ENCODE measurements at places on chromosomes 1 and 21. TPM values are rescaled to one million over a fixed set of nuclear protein-coding genes. Genes with fewer than 3 reads are reported as not detected.

GRCh38 chr21:31283025-31283424, 61.0 kb downstream of the TIAM1 start:
- DNase-seq: no peak
- H3K4me3 ChIP-seq: no peak overlapping the region
- H3K4me1 ChIP-seq: no peaks in the 10 kb centered on the region
- no peaks in the 10 kb centered on the region for H3K36me3 ChIP-seq
- H3K27ac ChIP-seq: no peak overlapping the region
- no peaks in the 10 kb centered on the region for H3K27me3 ChIP-seq

S100A7 gene
- polyA plus RNA-seq: not detected

- no peak overlapping the region for H3K4me3 ChIP-seq
- no peaks in the 10 kb centered on the region for H3K27me3 ChIP-seq
- H3K4me1 ChIP-seq: no peaks in the 10 kb centered on the region
- H3K36me3 ChIP-seq: no peaks in the 10 kb centered on the region
These were observed 65.5 kb upstream of the SLC45A1 start for GRCh38 chr1:8252266-8252951.

DNA sequence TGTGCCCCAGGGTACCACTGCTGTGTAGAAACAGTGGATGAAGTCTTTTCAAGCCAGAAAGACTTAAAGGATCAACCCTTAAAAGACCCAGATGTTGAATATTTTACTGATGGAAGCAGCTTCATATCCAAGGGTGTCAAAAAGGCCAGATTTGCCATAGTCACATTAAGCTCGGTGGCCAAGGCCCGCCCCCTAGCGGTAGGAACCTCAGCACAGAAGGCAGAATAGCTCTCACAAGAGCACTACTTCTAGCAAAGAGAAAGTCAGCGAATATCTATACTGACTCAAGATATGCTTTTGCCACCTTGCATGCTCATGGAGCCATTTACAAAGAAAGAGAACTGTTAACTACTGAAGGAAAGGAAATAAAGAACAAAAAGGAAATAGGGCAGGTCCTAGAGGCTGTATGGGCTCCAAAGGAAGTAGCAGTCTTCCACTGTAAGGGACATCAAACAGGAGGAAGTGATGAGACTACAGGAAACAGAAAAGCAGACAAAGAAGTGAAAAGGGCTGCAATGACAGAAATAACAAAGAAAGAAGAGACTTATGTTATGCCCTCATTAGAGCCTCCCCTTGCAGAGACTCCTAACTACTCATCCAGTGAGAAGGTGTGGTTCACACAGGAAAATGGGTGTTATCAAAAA, 90.5 kb downstream of the LIPI start:
- no peak for DNase-seq
- H3K27ac ChIP-seq: no peak overlapping the region
- no peaks in the 10 kb centered on the region for H3K4me1 ChIP-seq
- no peaks in the 10 kb centered on the region for H3K36me3 ChIP-seq

DNA sequence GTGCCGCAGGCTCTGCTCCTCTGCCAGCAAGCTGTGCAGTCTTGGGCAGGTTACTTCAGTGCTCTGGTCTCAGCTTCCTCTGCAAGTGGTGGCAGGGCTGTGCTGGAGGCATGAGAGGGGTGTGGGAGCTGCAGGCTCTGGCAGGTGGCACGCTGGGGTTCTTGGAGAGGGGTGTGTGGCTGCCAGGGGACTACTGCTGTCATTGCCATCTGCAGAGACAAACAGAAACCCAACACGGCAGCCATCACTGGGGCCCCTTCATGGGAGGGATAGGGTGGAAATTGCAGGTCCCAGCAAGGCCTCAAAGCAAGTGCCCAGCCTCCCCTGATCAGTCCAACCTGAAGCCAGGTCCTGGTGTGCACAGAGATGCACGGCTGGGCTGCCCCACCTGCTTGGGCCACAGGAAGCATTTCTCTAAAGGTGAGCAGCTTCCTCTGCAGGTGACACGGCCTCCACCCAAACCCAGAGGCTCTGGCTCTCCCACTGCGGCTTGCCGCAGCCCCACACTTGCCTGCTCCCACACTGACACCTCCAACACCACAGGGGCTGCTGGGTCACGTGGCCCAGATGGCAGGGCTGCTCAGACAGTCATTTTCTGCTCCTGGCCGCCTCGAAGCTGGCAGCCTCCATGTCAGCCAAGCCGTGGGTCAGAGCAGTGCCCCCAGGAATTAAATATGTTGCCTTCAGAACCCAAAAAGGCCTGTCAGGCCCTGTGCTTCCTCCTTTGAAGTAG, 4.1 kb upstream of the COL6A2 start:
- H3K4me1 ChIP-seq: no peaks in the 10 kb centered on the region
- no peaks in the 10 kb centered on the region for H3K27me3 ChIP-seq
- peak; percentile 68 for DNase-seq
- H3K27ac ChIP-seq: peak overlapping the region; percentile 75

KDM1A gene
- 9.4 TPM for polyA plus RNA-seq

DNA sequence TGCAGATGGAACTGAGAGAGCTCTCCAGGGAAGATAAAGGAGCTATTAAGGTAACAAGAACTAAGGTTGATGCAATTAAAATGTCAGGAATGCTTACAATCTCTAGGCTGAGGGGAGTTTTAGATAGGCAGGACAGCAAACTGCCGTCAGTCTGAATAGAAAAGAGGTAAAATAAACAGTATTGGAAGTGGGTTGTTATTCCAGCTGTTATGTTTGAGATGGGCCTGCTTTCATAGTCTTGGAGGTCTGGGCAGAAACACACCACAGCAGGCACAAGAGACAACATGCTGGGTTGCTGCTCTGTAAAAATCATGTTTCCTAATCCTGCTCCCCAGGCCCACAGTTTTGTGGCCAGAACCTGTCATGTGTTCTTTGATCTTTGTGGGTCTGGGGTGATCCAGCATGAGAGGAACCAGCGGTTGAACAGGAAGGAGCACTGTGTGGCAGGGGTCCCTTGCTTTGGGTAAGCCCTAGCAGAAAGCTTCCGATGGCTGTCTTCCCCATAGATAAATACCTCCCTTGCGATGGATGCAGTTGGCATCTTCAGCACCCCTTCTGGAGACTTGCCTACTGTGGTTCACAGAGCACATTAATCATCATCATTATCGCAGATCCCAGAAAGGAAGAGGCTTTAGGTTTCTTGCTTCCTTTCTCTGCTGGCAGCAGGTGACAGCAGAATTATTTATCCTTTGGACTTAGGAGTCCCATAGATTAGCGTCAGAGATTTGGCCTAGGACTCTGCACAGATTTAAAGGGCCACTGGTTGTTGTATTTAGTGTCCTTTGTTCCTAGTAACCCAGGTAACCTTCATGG, 97.1 kb downstream of the AK5 start:
- no peaks in the 10 kb centered on the region for H3K4me1 ChIP-seq
- no peak for DNase-seq
- H3K36me3 ChIP-seq: no peaks in the 10 kb centered on the region
- H3K4me3 ChIP-seq: no peak overlapping the region
- no peaks in the 10 kb centered on the region for H3K27me3 ChIP-seq

- no peaks in the 10 kb centered on the region for H3K27me3 ChIP-seq
- H3K4me1 ChIP-seq: no peaks in the 10 kb centered on the region
- no peak overlapping the region for H3K27ac ChIP-seq
- H3K36me3 ChIP-seq: no peaks in the 10 kb centered on the region
- DNase-seq: no peak
These were observed 14.7 kb downstream of the METTL18 start for GRCh38 chr1:169779970-169780369.

ETNK2 gene
- 13.0 TPM for polyA plus RNA-seq

GUCA2A gene
- 1.0 TPM for polyA plus RNA-seq

RSPH1 gene
- 0.18 TPM for polyA plus RNA-seq

DNA sequence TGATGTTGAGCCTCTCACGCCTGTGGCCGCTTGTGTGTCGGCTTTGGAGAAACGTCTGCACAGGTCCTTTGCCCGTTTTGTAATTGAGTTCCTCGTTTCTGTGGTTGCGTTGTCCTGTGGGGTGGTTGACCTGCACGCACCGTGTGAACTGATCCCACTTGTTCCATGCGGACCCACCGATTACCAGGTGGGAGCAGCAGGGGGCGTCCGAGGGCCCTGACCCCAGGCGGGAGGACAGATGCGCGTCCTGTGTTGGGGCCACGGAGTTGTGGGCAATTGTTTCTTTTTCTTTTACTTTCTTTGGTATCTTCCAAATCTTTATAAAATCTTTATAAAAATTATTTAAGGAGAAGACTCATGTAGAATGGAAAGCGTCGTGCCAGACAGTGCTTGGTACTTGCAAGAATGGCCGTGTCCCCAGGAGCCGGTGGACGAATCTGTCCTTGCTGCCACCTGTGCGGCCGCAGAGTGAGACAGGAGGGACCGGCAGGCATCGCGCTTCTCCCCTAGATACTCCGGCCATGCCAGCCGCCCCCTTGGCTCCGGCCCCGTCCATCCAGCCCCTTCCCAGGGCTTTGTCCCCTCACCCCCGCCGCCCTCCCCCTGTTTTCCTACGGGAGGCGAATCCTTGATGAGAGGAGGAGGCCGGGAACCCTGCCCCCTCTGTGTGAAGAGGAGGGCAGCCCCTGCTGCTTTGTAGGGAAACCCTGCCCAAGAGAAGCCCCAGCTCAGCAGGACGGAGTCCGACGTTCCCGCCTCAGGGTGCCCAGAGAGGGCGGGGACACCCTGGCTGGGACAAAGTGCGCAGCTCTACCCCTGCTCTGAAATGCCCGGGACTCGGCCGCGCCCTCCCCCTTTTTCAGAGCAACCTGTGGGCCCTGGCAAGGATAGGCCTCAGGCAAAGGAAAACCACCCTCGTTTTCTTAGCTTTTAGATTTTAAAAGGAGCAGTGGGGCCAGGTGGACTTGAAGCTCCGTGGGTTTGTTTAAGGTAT, 41.7 kb downstream of the PRKCZ start:
- no peak for DNase-seq
- H3K4me3 ChIP-seq: no peak overlapping the region
- no peak overlapping the region for H3K27ac ChIP-seq
- H3K36me3 ChIP-seq: no peaks in the 10 kb centered on the region
- no peaks in the 10 kb centered on the region for H3K4me1 ChIP-seq

GRCh38 chr21:16419188-16419921, 689.6 kb downstream of the USP25 start:
- no peaks in the 10 kb centered on the region for H3K4me1 ChIP-seq
- peak; percentile 86 for DNase-seq
- H3K27ac ChIP-seq: peak overlapping the region; percentile 33
- no peaks in the 10 kb centered on the region for H3K36me3 ChIP-seq

GRCh38 chr1:236025836-236026235, 39.1 kb downstream of the NID1 start:
- H3K36me3 ChIP-seq: peaks cover 3% of the 10 kb centered on the region
- H3K4me1 ChIP-seq: no peaks in the 10 kb centered on the region
- H3K4me3 ChIP-seq: no peak overlapping the region
- H3K27me3 ChIP-seq: no peaks in the 10 kb centered on the region

DNA sequence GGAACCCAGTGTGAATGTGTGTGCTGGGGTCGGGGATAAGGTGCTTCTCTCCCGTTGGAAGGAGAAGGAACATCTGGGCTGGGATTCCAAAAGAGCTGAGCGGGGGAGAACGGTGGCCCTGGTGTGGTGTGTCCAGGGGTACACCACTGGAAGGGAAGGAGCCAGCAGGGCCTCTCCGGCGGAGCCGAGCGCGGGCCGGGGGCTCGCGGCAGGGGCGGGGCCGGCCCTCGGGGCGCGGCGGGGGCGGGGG, 231 bp upstream of the RPS6KA1 start:
- H3K4me3 ChIP-seq: peak overlapping the region; percentile 68
- H3K27ac ChIP-seq: no peak overlapping the region
- no peaks in the 10 kb centered on the region for H3K4me1 ChIP-seq
- no peaks in the 10 kb centered on the region for H3K27me3 ChIP-seq
- no peak for DNase-seq
- no peaks in the 10 kb centered on the region for H3K36me3 ChIP-seq

VANGL2 gene
- 0.50 TPM for polyA plus RNA-seq

TRIM58 gene
- 0.38 TPM for polyA plus RNA-seq

FBXO2 gene
- polyA plus RNA-seq: 0.87 TPM

TGFB2 gene
- 2.6 TPM for polyA plus RNA-seq

GRCh38 chr1:240399381-240399780, 212.6 kb downstream of the GREM2 start:
- H3K27me3 ChIP-seq: no peaks in the 10 kb centered on the region
- no peak for DNase-seq
- no peaks in the 10 kb centered on the region for H3K4me1 ChIP-seq
- no peaks in the 10 kb centered on the region for H3K36me3 ChIP-seq
- no peak overlapping the region for H3K27ac ChIP-seq
- no peak overlapping the region for H3K4me3 ChIP-seq

DNA sequence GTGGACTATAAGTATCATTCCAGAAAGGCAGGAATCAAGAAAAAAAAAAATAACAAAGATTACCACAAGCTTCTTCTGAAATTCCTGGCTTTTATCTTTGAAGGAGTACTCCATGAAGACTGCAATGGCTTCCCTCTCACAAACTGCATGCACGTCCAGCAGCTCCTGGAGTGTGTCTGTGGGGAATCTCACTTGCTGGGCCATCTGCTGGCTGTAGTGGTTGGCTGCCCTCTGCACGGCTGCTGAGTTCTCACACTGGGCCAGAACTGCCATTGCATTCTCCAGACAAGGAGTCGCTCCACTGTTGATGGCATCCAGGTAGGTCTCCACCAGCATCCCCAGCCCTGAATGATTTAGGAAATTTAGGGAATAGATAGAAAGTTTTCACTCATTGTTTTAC, 23.3 kb upstream of the GBP2 start:
- no peaks in the 10 kb centered on the region for H3K27me3 ChIP-seq
- H3K4me1 ChIP-seq: no peaks in the 10 kb centered on the region
- no peaks in the 10 kb centered on the region for H3K36me3 ChIP-seq
- no peak overlapping the region for H3K4me3 ChIP-seq

S100A3 gene
- 3.0 TPM for polyA plus RNA-seq

DNA sequence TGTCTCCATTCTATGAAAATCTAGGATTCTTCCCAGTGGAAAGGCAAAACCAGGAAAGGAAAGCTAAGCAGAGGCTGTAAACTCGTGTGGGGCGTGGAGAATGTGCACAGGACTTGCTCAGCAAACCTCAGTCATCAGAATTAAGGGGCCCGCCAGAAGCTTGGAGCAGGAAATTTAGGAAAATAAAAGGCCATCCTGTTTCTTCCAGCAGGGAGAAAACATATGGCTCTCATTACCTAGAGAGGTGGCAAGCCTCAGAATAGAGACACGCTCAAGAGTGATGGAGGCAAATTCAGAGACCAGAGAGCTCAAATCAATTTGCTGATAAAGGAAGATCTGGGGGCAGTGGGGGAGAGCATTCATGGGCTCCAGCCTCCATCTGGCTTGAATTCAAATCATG, 151.9 kb upstream of the KLHDC7A start:
- no peak overlapping the region for H3K4me3 ChIP-seq
- H3K27me3 ChIP-seq: no peaks in the 10 kb centered on the region
- H3K36me3 ChIP-seq: no peaks in the 10 kb centered on the region
- no peaks in the 10 kb centered on the region for H3K4me1 ChIP-seq

- no peak overlapping the region for H3K27ac ChIP-seq
- H3K36me3 ChIP-seq: no peaks in the 10 kb centered on the region
These were observed 343.4 kb downstream of the HHIPL2 start for GRCh38 chr1:222204475-222204874.

DNA sequence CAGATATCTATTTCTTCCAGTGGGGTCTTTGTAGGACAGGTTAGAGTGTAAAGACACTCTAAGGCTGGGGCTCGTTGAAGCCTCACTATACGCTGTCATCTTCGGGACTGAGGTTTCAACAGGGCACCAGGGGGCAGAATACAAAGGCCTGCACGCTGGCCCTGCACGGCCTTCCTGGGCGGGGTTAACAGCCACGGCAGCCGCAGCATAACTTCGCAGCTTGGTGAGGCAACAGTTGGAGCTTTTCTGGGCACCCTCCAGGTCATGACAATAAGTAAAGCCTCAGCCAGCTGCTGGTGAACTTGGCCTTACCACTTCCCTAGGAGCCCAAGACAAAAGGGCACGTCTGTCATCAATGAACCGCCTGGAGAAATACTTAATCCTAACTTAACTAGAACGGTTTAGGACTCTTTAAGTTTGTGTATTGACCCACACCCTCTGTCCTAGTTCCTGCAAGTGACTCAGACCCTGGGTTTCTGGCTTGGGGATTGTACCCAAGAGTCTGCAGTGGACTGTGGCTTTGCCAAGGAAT, 2.3 kb upstream of the RUNX1 start:
- H3K4me3 ChIP-seq: no peak overlapping the region
- H3K4me1 ChIP-seq: peaks cover 7% of the 10 kb centered on the region
- no peak overlapping the region for H3K27ac ChIP-seq
- no peaks in the 10 kb centered on the region for H3K27me3 ChIP-seq
- no peaks in the 10 kb centered on the region for H3K36me3 ChIP-seq

Measured in aorta (tissue), 5 donors.